ENCODE measurements at places on chromosomes 7 and 10.

- no peak for DNase-seq
Observed at GRCh38 chr7:66631471-66631870, 2.8 kb downstream of the KCTD7 start.

GRCh38 chr7:40546616-40547501, 412.1 kb downstream of the SUGCT start:
- DNase-seq, result no peak

DNA sequence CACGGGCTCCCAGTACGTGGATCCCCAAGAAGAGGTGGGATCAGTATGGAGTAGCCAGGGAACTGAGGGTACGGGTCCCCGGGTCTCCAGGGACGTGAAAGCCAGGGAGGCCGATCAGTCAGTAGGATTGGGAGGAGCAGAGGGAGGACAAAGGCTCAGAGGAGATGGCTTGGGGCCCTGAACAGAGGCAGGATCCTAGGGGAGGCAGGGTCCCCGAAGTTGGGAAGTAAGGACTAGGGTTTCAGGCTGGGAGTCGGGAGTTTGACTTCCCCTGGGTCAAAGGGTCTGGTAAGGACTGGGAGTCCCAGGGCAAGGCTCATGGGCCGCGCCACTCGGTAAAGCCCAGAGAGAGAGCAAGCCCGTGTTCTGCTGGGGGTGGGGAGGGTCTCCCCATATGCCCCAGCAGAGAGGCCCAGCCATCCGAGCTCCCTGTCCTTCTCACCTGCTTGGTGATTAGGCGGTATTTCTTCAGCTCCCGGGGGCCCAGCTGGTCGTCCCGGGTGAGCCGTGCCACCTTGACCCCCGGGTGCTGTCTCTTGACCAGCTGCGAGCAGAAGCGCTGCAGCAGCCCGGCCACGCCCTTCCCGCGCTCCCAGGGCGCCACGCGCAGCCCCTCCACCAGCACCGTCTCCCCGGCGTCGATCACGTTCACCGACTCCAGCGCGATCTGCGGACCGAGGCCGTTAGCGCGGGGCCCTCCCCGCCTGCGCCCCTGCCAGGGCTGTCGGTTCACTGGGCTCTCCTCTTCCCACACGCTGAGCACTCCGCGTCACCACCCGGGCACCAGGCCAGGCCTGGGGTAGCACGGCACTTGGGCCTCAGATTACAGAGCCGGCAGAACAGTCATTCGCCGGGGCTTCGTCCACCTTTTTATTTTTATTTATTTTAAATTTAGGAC, 7.0 kb downstream of the NAT16 start:
- DNase-seq, result no peak

DNA sequence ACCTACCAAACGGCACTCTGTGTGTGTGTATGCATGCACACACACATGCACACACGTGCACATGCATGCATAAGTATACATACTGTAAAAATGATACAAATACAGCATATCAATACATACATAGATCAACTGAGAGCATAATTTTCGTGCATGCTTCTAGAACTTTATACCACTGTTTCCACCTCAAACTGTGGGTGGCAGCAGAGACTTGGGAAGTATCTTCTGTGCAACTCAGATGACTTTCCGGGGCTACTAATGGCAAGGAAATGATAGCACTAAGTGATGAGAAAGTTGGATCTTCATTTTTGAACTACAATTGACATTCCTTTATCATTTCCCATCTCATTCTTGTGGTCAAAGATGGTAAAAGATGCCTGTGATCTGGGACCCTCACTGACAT, 570.7 kb downstream of the REEP3 start:
- no peak for DNase-seq
